M059J (cell line): ENCODE measurements at places on chromosomes 3 and 15. TPM values are rescaled to one million over a fixed set of nuclear protein-coding genes. Genes with fewer than 3 reads are reported as not detected.
A peak's percentile ranks its signal among the peaks of the same experiment; 100 is the strongest.

DNA sequence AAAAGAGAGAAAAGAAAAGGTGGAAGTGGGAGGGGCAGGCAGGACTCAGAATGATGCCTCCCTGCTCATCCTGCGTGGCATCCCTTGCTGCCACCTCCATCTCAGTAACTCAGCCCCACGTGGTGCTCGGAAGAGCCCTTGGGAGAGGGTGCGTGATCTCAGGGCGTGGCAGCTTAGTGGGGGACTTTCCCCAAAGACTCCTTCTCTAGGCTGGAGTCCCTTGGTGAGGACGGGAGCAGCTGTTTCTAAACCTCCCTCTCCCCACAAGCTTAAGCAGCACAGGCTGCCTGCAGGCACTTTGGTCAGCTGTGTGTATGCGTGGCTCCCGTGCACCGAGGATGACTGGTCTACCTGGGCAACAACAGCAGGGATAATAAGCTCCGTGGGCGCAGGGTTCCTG lies 7.4 kb upstream of the ANPEP start:
- peak; percentile 80 for DNase-seq

- peak; percentile 49 for DNase-seq
These were observed 17.5 kb downstream of the ALS2CL start for GRCh38 chr3:46675843-46676567.

GRCh38 chr3:143060906-143061305 lies 58.7 kb upstream of the CHST2 start:
- DNase-seq: no peak

DNA sequence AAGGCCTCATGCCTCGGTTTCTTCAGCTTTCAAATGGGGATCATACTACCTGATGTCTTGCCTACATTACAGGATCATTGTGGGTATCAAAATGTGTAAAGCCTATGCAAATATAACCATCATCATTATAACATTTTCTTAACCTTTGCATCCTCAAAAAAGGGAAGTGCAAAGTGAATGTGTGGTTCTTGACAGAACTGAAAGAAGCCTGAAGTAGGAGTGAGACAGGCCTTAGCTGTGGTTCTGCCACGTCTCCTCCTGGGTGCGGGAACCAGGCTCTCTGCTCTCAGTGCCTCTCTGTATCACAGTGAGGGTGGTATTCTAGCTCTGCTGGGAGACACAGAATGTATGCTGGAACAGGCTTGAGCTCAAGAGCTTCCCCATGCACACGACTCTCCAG lies 316.9 kb upstream of the ICE2 start:
- DNase-seq: no peak

GRCh38 chr15:80856400-80856799 lies 77.2 kb downstream of the CEMIP start:
- no peak for DNase-seq

DNA sequence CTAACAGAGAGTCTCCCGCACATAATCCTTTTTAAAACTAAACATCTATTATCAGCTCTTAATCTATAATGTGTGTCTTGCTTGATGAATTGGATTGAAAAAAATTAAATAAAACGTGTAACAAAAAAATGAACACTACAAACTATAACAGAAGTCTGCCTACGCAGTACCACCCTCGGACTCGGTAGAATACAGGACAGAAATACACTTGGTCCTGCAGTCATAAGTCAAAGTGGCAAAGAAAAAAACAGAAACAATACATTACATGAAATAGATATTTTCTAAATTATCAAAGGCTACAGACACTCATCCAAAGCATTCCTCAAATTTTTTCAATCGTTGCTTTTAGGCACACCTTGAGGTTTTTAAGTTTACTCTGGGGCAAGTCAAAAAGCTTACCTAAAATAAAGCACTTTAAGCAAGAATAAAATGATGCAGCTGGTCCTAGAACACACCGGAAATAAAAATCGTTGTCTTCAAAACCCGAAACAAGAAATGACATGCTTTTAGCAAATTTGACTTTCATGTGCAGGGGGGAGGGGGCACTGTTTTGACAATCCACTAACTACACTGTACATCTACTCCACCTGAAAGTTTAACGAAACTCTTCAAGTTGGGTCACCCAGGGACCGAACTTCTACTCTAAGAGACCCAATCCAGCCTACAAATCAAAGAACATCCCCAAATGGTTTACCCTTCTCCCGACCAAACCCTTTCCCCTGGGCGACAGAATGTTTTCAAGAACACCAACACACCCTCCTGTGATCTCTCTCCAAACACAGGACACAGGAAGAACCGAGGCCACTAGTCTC lies 1.3 kb downstream of the ADAM10 start:
- DNase-seq: no peak

DNA sequence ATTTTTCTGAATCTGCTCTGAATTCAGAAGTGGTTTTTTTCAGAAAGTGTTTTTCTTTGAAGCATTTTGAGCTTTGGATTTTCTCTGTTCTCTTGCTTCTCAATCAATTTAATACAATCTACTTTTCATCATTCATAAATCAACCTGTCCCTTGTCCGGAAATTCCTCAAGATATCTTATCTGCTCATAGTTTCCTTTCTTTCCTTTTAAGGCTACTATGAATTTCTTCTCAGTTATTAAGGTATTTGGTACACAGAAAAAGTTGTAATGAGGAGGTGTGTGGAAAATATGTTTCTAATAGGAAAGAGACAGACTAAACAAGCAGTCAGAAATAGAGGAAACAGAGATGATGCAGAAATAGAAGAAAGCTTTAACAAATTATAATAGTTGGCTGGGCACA lies 14.4 kb downstream of the CGGBP1 start:
- DNase-seq: no peak

DNA sequence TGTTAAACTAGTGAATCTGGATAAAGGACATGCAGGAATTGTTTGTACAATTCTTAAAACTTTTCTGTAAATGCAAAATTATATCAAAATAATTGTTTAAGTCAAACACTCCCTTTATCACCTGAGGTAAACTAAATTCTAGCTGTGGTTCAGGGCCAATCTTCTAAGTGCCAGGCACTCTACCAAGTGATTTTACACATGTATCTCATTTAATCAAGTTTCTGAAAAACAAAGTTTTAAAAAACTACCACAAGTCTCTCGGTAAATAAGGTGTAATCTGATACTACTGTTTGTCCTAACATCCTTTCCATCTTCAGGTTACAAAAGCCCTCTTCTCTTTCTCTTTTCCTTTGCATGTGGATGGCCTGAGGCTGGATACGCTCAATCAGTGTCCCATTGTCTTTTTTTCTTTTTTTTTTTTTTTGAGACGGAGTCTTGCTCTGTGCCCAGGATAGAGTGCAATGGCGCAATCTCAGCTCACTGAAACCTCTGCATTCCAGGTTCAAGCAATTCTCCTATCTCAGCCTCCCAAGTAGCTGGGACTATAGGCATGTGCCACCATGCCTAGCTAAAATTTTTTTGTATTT lies 19.3 kb downstream of the IFT80 start:
- DNase-seq: peak; percentile 37

The CSTA gene
- 0.30 TPM in 1 of 2 replicates, not detected in the other for total RNA-seq

The FSD2 gene
- total RNA-seq: not detected in 2 replicates

The PLSCR5 gene
- total RNA-seq: not detected in 2 replicates

The TTLL13 gene
- total RNA-seq: 0.42 TPM in 1 of 2 replicates, not detected in the other

The MYO5C gene
- 2.5 and 6.4 TPM in 2 replicates for total RNA-seq

The C3orf20 gene
- total RNA-seq: not detected in 2 replicates
